ENCODE measurements at places on chromosomes 3 and 15.
A peak's percentile ranks its signal among the peaks of the same experiment; 100 is the strongest.

- no peak for DNase-seq
Measured at GRCh38 chr3:106794442-106794841, 582.8 kb upstream of the CCDC54 start.

DNA sequence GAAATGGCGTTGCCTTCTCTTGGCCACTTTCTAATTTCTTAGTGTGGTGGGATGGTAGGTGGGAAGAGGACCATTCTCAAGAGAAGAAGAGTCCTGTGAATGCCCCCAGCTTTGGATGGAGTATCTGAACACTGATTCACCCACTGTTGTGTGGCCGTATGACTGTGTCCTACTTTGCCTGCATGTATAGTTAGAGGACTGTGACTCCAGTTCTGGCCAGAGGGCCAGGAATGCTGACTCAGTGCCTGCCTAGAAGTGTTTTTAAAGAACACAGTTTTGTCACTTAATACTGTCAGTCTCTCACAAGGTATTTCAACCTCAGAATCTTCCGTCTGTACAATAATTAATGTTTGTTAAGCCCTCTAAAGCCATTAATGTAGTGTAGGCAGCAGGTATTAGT is 2.1 kb downstream of the SEC61A1 start:
- no peak for DNase-seq

GRCh38 chr3:196513697-196514349 is 1.3 kb downstream of the SMCO1 start:
- no peak for DNase-seq

- DNase-seq, result no peak
Measured at GRCh38 chr3:113896930-113897329, 50.9 kb upstream of the ZDHHC23 start.

DNA sequence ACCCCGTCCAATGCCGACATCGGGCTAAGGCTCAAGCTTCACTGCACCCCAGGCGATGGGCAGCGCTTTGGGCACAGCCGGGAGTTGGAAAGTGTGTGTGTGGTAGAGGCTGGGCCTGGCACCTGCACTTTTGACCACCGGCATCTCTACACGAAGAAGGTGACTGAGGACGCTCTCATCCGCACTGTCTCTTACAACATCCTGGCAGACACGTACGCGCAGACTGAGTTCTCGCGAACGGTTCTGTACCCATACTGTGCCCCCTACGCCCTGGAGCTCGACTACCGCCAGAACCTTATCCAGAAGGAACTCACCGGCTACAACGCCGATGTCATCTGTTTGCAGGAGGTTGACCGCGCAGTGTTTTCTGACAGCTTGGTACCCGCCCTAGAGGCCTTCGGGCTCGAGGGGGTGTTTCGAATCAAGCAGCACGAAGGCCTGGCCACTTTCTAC is 1.0 kb downstream of the PDE12 start:
- DNase-seq, result peak; percentile 27

DNA sequence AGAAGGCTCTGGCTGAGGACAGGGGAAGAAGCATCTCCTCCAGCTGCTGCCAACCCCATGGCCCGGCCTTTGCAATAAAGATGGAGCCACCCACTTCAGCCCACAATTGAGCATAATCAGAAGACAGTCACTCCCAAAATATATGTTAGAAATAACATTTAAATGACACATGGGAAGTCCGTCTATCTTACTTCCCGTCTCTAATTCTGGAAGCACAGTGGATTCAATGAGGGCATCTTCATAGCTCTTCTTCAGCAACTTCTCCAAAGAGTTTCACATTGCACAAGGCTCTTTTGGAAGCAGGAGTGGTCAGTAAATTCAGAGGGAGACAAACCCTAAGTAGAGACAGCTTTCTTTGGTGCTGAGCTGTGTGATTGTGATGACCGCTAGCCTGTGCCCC is 67.0 kb upstream of the SEC61A1 start:
- DNase-seq, result no peak

DNA sequence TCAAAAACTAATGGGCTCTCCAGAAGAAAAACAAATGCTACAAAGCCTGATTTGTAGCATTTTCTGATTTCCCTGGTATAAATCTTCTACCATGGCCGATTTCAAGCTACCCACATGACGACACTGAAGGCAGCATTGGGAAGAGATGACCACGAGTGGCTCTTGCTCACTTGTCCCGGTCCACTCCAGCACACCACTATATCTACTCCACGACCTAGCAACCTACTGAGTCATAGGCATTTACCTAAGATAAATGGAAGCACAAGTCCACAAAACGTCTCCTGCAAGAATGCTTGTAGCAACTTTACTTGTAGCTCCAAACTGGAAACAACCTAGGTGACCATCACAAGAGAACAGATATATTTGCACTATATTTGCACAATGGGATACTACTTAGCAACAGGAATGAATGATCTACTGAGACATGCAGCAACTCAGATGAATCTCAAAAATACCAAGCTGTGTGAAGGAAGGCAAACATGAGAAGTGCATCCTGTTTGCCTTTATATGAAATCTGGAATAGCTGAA is 60.8 kb upstream of the HES1 start:
- DNase-seq, result no peak

DNA sequence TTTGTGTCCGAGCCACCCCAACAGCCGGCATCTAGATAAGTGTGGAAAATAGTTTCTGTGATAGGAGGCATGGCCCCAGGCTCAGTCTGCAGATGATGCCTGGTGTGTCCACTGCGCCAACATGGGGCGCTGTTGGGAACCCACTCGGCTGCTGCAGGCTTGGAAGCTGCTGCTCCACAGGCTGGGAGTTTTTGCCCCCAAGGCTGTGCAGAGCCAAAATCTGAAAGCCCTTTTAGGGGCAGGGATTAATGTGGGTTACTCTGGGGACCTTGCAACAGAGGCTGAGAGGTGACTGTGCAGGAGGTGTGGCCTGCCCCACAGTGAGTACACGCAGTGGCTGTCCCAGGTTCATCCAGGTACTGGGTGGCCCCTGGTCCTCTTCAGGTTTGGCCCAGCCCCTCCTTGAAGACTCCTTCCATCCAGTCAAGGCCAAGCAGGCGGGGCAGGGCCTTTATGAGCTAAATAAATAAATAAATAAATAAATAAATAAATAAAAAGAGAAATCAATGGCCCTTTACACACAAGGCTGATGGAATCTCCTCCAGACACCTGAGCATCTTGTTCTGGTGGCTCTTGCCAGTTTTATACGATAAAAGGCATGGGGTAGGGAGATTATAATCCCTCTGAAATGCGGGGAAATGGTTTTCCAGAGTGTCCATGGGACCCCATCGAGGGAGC is 73.8 kb downstream of the AAGAB start:
- no peak for DNase-seq

DNA sequence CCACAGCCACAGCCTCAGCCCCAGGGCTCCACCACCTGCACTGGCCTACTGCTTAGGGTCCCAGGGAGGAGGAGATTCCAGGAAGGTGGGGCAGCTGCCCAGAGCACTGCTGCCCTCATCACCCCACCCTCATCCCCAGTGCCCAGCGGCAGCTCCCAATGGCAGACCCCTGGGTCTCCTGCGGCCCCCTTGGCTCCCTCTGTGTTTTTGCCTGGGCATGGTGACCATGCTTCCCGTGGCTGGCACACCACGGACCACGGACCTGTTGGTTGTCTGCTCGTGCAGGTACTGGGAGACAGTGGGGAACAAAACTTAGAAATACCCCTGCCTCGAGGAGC is 2.7 kb downstream of the CHST13 start:
- no peak for DNase-seq

DNA sequence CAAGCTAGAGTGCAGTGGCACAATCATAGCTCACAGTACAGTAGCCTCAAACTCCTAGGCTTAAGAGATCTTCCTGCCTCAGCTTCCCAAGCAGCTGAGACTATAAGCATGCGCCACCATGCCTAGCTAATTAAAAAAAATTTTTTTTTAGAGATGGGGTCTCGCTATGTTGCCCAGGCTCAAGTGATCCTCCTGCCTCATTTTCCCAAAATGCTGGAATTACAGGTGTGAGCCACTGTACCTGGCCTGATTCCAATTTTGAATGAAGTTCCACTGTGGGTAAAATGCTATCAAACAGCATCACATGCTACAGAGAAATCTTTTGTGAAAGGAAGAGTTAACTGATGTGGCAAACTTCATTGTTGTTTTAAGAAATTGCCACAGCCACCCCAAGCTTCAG is 17.5 kb downstream of the ADPGK start:
- no peak for DNase-seq

GRCh38 chr3:112773864-112774263 is 72.8 kb downstream of the CD200R1L start:
- no peak for DNase-seq

DNA sequence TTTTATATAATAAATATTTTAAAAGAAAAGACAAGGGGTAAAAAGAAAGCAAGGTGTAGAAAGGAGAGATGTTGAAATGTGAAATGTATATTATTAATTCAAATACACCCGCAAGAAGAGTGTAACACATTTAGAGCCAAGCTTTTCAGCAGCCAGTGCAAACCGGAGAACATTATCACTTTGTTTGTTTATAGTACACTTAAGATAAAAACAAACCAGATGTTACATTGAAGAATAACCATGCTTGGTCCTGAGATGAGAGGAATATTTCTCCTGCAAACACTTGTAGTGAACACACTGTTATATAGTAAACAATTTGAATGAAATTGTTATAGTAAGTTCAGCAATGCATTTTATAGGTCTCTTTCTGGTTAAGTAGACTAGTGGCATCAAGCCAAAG is 1441.5 kb downstream of the OTOL1 start:
- no peak for DNase-seq

GRCh38 chr3:180447136-180447535 is 154.8 kb upstream of the TTC14 start:
- DNase-seq, result peak; percentile 65

DNA sequence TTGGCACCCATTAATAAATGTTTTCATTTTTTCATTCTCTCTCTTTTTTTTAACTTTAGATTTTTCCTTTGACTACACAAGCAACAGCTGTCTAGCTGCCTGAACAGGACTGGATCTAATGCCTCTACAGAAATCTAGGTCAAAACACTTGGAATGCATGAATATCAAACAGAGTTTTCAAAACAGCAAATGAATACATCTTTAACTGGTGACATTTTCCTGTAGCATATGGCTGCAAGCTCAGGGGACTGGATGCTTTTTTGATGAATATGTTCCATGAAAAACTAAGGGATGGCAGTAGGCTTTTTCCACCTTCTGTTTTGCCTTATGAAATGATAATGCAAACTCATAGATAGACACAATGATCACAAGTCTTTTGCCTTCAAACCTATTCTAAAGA is 661.7 kb downstream of the MCTP2 start:
- no peak for DNase-seq

DNA sequence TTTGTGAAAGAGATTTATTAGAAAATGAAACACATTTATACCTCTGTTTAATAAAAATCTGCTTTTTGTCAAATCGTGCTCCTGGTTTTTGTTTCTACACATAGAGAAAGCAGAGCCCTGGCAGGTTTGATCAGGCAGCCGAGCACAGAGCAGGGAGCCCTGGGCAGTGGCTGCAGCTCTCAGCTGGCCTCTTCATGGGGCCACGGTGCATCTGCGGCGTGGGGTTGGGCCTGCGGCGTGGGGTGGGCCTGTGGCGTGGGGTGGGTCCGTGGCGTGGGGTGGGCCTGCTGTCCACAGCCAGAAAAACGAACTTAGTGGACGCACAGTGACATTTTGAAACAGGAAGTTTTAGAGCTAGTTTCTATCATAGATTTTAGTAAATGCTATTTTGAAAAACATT is 10.6 kb downstream of the GOLGA6L2 start:
- no peak for DNase-seq

GRCh38 chr15:89576417-89576773 is 1.1 kb downstream of the TICRR start:
- DNase-seq, result peak; percentile 7

DNA sequence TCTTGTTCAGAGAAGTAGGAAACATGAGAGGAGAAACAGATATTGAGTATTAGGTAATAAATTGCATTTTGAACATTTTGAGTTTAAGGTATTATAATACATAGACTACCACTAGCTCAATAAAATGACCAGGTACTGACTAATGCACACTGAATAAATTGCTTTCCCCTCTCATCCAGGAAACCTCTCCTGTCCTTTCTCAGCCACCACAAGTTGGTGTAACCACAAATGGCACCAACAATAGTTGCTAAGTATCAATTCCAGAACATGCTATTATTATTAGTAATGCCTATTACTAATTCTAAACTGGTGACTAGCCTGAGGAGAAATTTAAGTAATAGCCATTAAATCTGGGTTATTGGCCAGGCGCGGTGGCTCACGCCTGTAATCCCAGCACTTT is 47.3 kb upstream of the XRN1 start:
- no peak for DNase-seq

- DNase-seq, result no peak
Measured at GRCh38 chr3:1805331-1805730, 293.3 kb upstream of the CNTN4 start.

- DNase-seq, result no peak
Measured at GRCh38 chr15:96870580-96870979, 540.1 kb downstream of the NR2F2 start.

- DNase-seq, result no peak
Measured at GRCh38 chr3:176757429-176757828, 439.9 kb downstream of the TBL1XR1 start.

DNA sequence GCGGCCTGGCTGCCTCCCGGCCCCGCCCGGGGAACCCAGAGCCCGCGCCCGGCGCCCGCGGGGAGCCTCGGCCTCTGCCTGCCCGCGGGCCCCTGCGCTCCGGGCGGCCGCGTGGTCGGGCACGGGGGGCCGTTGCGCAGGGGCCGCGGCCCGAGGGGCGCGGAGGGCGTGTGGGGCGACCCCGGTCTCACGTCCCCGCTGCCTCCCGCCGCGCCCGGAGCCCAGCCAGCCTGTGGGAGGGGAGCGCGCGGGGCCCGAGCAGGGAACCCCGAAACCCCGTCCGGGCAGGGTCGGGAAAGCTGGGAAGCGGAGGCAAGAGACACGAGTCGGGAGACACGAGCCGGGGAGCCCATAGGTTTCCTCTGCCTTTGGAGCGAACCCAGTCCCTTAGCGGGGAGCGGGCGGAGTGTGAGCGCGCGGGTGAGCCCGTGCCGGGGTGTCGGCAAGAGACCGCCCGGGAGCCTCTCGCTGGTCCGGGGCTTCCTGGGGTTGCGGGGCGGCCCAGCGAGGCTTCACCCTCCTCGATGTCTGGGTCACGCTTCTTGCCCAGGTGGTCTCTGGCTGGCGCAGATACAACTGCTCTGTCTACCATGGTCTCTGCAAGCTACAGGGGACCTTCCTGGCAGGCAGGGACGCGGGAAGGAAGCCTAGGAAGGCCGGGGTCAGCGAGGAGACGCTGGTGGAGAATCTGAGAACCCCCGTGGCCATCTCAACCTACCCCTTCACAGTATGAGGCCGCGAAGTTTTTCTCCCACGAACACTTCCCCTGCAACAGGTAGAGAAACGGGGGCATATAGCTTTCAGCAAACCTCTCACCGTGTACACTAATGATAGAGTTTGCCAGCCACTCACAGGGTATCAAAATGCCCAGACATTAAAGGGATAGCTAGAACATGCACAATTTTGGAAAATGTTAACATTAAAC is 586 bp downstream of the LRRK1 start:
- peak; percentile 13 for DNase-seq

DNA sequence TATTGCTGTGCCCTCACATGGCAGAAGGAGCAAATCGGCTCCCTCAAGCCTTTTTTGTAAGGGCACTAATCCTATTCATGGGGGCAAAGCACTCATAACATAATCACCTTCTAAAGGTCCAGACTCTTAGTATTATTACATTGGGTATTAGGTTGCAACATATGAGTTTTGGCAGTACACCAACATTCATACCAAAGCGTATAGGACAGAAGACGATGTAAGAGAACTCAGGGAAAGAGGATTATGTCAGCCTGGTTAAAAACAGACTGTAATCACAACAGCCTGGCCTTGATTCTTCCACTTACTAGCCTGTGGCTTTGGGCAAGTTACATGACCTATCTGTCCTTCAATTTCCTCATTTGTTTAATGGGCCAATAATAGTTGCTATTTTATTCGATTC is 828.5 kb upstream of the NECTIN3 start:
- no peak for DNase-seq

All from foreskin melanocyte (primary cell).